ENCODE measurements at places on chromosomes 5 and 9.

DNA sequence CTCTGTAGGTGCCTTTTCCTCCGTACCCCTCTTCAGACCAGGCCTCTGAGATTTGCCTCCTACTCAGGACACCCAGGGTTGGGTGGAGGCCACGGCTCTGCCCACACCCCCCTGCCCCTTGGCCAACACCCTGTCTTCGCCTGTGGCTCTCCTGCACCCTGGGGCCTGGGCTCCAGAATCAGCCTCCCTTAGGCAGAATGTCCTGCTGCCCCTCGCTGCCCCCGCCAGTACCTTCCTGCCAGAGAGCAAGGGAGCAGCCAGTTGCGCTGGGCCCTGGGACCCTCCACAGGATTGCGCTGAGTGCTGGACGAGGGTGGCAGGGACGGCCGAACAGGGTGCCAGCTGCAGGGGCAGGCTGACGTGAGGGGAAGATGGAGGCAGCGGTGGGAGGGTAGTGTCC, 53.5 kb downstream of the COL5A1 start:
- no peak for DNase-seq

GRCh38 chr5:128979761-128980160, 14.5 kb downstream of the SLC27A6 start:
- no peak for DNase-seq

GRCh38 chr9:136886610-136887597, 588 bp downstream of the TRAF2 start:
- DNase-seq, result no peak

- no peak for DNase-seq
These were observed 1293.9 kb upstream of the CDH6 start for GRCh38 chr5:29899583-29899982.

GRCh38 chr9:34987160-34987901, 2.2 kb upstream of the DNAJB5 start:
- DNase-seq, result no peak

DNA sequence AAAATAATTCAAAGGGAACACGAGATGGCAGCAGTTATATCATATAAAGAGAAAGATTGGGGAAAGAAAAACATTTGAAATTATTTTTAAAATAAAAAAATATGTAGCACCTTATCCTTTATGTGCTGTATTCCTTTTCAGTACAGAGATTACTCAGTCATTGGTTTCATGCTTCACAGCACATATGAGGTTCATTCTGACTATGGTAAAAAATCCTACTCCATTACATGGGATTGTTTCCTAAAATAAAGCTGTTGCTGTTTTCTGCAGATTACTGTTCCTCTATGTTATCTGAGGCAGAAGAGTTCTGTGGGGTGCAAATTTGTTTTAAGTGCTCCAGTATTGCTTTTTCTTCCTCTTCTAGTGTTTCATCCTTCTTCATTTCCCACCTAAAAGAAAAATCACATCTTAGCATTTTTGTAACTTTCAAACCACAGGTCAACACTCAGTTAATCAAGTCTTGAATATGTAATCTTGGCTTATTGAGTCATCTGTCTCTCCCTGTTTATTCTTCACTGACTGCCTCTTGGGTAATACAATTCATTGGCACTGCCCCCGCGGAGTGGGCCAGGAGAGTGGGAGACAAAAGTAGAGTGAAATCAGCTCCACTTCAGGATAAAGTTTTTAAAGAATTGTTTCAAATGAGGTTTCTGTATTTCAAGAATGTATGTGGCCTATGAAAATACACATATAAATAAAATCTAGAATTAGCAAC, 412.5 kb upstream of the POU5F2 start:
- no peak for DNase-seq

GRCh38 chr5:40365342-40366330, 314.1 kb upstream of the PTGER4 start:
- no peak for DNase-seq

GRCh38 chr5:83513491-83513890, 41.9 kb downstream of the VCAN start:
- DNase-seq, result no peak

GRCh38 chr5:122611406-122611805, 163.5 kb upstream of the SNX2 start:
- no peak for DNase-seq

GRCh38 chr5:125011947-125012346, 265.5 kb upstream of the ZNF608 start:
- DNase-seq, result no peak

- no peak for DNase-seq
These were observed 95.8 kb downstream of the CFAP90 start for GRCh38 chr5:7754997-7755596.

- DNase-seq, result no peak
These were observed 92.9 kb upstream of the TNPO1 start for GRCh38 chr5:72723581-72723980.

DNA sequence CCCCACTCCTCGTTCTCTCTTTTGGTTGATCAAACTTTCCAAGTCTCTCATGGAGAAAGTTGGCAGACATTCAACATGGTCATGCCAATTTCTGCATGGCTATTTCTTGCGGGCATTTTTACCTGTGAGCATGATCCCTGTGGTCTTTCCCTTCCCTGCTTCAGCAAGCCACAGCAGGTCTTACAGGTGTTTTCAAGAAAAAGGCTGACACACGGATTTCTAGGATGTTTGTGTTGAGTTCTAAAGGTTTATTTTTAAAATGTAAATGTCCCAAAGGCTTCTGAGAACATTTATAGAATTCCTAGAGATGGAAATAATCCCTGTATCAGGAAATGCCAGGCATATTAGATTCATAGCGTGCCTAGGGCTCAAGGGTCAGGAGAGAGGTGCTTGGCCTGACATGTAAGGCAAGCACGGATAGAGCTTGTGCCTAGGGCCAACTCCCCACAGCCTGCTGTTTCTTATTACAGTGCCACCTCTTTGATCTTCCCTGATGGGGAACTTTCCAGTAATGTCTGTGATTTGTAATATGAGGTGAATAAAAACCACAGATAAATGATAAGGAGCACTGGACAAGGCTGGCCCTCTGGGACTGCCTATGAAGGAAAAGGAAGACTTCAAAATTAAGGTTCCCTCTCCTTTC, 79.8 kb downstream of the MUSK start:
- no peak for DNase-seq

DNA sequence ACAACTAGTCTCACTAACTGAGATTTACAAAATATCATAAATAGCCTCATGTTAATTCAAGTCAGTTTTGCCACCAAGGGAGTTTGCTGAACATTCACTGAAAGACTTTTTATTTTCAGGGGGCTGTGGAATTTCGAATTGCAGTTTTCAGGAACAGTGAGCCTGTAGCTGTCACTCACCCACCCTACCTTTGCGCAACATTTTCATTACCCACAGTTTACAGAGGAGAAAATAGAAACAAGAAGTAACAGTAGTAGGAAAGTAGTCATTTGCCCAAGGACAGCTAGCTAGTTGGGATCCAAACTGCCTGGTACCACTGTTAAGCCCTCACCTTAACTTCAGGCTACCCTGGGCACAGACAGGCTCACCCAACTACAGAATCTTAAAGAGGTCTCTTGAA, 154.1 kb downstream of the ADAMTS12 start:
- no peak for DNase-seq

GRCh38 chr5:138653502-138653901, 78.3 kb upstream of the HSPA9 start:
- no peak for DNase-seq

DNA sequence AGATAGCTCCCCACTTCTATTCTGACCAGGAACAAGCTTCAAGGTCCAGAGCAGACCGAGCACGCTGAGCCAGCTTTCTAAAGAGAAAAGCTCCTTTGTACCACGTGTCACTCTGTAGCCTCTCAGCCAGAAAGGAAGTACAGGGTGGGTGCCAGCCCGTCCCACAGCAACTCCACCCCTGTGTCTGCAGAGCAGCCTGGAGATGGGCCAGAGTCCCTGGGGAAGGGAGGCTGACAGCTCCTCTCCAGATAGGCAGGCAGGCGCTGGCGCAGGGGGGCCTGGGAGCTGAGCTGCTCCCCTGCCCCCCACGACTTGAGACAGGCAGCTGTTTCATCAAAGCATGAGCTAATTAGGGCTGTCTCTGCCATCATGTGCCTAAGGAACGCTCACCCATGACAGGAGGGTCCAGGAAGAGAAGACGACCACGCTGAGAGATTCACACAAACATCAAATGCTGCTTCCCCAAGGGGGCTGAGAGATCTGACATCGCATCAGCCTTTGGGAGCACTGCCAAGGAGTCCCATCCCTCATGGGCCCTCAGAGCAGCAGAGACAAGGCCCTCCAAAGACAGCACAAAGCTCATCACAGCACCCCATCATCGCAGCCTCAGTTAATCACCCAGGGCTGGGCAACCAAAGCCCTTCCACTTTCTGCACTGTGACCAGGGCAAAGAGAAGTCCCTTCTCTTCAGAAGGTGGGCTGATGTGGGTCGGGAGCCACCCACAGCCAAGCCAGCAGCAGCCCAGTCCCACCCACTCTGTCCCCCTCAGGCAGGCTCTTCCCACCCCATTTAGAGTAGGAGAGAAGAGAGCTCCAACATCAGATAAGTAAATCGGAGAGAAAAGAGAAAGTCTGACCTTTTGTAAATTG, 78.5 kb upstream of the LRRTM2 start:
- no peak for DNase-seq

DNA sequence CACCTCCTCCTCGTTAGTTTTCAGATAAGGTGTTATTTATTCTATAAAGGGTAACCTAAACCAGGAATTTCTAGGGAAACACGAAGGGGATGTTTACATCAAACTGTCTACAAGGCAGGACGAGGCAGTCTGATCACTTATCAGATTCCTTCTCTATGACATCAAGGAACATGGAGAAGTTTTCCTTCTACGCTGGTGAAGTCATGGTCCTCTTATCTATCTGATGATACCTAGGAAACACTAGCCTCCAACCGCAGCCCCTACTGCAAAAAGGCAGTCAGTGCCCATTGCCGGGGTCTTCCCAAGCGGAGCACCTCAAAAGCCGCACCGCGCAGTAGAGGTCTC, 1.5 kb downstream of the MPDZ start:
- no peak for DNase-seq

DNA sequence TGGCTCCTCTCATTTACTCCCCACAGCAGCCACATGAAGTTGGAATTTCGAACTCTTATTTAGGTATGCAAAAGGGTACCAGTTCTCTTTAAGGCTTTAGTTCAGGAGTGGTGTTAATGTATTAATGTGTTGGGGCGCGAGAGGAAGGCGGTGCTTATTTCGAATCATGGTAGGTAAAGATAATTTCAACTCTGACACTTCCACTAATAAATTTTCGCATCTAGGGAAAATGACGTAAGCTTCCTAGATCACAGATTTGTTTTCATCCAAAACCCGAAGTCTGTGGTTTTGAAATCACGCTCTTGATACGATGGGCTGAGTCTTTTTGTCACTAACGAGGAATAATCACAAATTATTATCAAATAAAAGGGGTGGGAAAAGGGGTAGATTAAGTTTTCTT, 681 bp downstream of the PPWD1 start:
- DNase-seq, result no peak

DNA sequence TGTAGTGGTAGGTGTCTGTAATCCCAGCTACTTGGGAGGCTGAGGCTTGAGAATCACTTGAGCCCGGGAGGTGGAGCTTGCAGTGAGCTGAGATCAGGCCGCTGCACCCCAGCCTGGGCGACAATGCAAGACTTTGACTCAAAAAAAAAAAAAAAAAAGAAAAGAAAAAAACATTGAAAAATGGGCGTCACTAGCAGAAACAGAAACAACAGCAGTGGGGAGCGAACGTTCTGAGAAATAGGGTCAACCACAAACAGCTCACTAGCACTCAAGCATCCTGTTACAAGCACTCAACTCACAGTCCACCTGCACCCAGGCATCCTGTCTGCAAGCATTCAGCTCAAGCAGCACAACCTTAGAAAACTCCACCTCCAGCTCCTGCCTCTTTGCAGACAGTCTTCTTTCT, 17.2 kb downstream of the TRIM14 start:
- DNase-seq, result no peak

All from AG04449 (cell line).